Gastrocnemius medialis (tissue), 4 donors: ENCODE measurements at places on chromosomes 1 and 21. TPM values are rescaled to one million over a fixed set of nuclear protein-coding genes. Genes with fewer than 3 reads are reported as not detected.

The PFKL gene
- total RNA-seq: 20.6 TPM

The HCN3 gene
- total RNA-seq: 0.71 TPM

The CD52 gene
- total RNA-seq: not detected

The KRTAP11-1 gene
- not detected for total RNA-seq

The OR2L13 gene
- total RNA-seq: not detected

The OTUD3 gene
- total RNA-seq: 4.2 TPM

The CHRNB2 gene
- not detected for total RNA-seq

The LCE2D gene
- not detected for total RNA-seq

The CDC14A gene
- 10.0 TPM for total RNA-seq

The HSD11B1 gene
- 16.0 TPM for total RNA-seq

The CRYAA gene
- not detected for total RNA-seq

The CPTP gene
- total RNA-seq: 64.9 TPM

The TPTE gene
- total RNA-seq: not detected

The LIN28A gene
- total RNA-seq: not detected

The FCRL1 gene
- not detected for total RNA-seq

The GCSAML gene
- not detected for total RNA-seq

The THEM5 gene
- not detected for total RNA-seq

The CD34 gene
- 31.7 TPM for total RNA-seq

The C8B gene
- total RNA-seq: not detected

The LSS gene
- 34.3 TPM for total RNA-seq

The CSF3R gene
- total RNA-seq: 0.29 TPM

The KCNQ4 gene
- 8.2 TPM for total RNA-seq

The PYHIN1 gene
- 0.16 TPM for total RNA-seq

The AKIRIN1 gene
- total RNA-seq: 31.3 TPM

The PAX7 gene
- 3.6 TPM for total RNA-seq

The PCP4L1 gene
- total RNA-seq: not detected
